ENCODE measurements at places on chromosomes 1 and 21.

GRCh38 chr21:32256873-32257620 is 21.8 kb downstream of the MIS18A start:
- no peak for DNase-seq

DNA sequence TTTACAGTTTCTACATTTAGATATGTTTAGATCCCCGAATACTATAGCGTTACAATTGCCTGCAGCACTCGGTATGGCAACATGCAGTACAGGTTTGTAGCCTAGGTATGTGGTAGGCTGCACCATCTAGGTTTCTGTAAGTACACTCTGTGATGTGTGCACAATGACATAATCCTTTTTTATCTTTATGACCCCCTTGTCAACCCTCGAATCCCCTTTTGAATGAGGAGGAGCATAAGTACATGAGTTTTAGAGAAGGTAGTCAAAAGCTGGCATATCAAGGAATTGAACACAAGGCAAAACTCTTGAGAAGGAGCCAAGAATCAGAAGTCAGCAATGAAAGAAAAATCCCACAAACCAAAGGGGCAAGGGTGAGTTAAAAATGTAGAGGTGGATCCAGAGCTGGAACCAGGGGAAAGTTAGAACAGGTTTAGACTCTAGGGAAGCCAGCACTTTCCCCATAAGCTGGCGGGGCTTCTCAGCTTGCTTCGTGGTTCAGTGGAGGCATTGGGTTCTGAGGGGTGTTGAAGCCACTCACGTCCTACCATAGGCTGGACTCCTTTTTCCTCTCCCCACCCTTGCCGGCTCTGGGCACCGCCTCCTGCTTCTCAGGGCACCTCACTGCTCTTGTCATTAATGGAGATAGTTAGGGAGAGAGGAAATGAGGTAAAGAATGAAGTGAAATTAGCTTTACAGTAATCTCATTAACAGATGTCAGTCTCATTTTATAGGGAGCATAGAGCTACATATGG is 31.3 kb downstream of the OLFML3 start:
- DNase-seq = no peak

- no peak for DNase-seq
Measured at GRCh38 chr1:14761291-14762153, 163.0 kb downstream of the KAZN start.

- no peak for DNase-seq
Measured at GRCh38 chr21:36613059-36613458, 85.9 kb upstream of the SIM2 start.

- no peak for DNase-seq
Measured at GRCh38 chr1:19062258-19063029, 106.0 kb upstream of the IFFO2 start.

GRCh38 chr21:33039536-33039935 is 13.8 kb downstream of the OLIG2 start:
- DNase-seq = no peak

GRCh38 chr1:172484252-172484651 is 40.4 kb upstream of the PIGC start:
- DNase-seq = no peak

- no peak for DNase-seq
Measured at GRCh38 chr21:42176859-42177258, 42.1 kb upstream of the ABCG1 start.

GRCh38 chr1:36594023-36594422 is 111.3 kb upstream of the CSF3R start:
- no peak for DNase-seq

- DNase-seq = no peak
Measured at GRCh38 chr1:40939320-40940059, 40.0 kb upstream of the CTPS1 start.

- DNase-seq = no peak
Measured at GRCh38 chr1:191536791-191537429, 621.4 kb upstream of the RGS18 start.

GRCh38 chr1:76068953-76069561 is 5.5 kb upstream of the ST6GALNAC3 start:
- no peak for DNase-seq

DNA sequence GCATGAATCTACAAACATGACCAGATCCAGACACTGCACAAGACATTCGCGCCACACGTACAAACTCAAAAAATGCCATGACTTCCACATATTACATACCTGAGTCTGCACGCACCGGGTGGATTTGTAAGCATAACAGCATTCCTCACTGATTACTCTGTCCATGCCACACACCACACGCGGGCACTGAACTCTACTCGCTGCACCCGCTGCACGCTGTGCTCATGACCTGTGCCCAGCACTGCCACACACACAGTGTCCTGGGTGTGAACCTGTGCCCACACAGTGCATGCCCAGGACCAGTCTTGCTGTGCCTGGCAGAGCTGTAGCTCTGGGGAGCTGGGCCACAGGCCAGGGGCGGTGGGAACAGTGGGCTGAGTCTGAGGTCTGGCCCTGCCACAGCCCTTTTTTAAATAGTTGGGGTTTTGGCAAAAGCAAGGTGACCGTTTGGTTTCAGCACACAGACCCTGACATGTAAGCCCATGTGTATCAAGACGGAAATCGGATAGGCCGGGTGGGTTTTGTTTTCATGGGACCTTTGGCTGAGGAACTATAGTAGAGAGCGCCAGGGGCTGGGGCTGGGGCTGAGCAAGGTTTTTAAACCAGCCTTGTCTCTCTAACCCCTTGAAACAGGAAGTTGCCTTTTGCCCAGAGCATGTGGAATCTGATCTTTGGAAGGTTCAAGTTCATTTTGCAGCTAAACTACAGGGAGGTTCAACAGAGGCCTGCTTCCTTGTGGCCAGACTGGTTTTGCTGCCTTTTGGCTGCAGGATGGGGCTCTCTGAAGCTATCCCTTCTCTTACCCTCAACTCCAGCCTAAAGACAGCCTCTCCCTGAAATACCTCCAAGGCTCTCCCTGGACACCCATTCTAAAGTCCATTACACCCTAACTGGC is 12.3 kb upstream of the GOLT1A start:
- no peak for DNase-seq

DNA sequence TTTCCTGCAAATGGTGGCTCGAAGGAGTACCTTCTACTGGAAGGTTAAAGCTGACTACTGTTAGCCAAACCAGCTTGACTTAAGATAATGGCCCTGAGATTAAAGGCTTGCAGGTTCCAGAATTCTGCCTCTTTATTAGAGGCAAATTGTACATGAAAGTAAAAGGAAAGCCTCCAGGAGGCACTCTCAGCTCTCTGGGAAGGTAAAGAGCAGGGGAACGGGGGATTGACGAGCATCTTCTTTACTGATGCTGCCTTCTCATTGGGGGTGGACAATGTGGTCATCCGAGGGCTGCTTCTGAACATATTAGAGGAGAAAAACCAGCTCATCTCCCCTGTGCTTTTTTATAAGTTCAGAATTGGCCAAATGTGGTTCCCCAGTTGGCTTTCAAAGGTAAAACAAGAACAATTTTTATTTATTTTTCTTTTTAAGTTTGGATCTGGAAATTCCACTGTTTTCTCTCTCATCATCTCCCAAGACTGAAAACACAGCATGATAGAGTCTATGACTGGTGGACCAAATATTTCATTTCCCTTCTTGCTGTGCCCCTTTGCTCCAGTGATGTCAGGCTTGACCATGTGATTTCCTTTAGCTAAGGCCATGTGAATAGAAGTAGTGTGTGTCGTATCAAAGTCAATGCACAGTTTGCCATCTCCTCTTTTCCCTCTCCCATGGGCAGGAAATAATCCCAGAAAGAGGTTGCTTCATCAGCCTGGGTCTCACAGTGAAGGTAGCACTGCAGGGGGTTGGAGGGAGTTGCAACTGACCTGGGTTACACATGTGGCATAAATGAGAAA is 292.7 kb downstream of the PRDM2 start:
- DNase-seq = no peak

- no peak for DNase-seq
Measured at GRCh38 chr21:33069994-33070743, at the start of gene OLIG1. Gene OLIG1 (plus strand): TSS chr21:33070141. CDS start chr21:33070247, 106 bp downstream.

DNA sequence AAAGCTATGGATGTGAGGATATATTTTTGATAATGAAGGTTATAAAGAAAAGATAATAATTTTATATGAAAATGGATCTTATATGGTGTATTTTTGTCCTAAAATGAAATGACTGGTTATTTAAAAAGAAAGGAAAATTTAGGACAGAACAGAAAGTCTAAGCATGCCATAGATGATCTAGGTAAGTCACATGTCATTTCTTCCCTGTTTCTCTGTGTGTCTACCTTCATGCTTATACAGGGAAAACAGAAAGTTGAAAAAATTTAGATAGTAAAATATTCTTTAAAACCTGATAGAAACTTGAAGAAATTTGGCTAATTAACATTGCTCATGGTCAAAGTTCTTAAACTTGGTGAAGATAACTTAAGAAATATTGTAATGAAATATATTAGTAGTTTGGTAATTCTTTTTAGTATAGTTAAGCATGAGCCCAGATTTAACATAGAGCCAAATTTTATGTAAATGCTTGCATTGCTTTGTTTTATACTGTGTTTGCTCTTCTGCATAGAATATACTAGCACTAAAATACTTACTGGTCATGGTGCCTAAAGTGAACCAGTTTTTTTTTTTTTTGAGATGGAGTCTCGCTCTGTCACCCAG is 12.4 kb upstream of the GBP4 start:
- no peak for DNase-seq

- no peak for DNase-seq
Measured at GRCh38 chr1:186536273-186536890, 75.5 kb upstream of the PDC start.

DNA sequence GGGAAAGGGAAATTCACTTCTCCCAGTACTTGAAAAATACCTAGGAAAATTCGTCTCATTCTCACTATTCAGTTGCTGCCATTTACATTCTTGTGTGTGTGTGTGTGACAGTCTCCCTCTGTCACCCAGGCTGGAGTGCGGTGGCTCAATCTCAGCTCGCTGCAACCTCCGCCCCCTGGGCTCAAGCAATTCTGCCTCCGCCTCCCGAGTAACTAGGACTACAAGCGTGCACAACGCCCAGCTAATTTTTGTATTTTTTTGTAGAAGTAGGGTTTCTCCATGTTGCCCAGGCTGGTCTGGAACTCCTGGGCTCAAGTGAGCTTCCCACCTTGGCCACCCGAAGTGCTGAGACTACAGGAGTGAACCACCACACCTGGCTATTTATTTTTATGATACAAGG is 1.2 kb downstream of the SNAPIN start:
- DNase-seq = no peak

- no peak for DNase-seq
Measured at GRCh38 chr1:42937141-42937696, 21.4 kb downstream of the SLC2A1 start.

DNA sequence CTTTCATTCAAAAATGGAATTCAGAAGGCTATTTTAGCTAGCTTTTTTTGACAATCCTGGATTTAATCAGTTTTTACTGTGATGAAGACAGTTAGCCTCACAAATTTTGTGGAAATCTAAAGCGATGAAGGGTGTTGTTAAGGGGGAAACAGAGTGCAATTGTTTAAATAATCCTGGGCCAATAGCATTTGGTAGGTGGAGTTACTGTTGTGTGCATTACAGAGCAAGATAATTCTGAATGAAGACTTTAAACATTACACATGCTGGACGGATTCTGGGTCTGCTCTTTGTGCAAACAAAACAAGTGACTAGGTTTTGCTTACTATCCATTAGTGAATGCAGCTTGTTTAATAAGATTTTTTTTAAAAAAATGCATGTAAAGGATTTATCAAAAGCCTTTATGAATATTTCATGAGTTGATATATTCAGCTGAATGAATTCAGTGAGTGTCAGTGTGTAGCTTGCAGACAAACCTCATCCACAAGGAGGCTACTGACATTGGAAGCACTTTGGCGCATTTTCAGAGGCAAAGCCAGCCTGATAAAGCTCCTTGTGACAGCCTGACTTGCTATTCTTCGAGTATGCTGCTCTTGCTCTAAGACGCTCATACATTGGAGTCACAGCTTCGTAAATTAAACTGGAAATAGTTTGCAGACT is 199.6 kb downstream of the PDE4B start:
- DNase-seq = no peak

DNA sequence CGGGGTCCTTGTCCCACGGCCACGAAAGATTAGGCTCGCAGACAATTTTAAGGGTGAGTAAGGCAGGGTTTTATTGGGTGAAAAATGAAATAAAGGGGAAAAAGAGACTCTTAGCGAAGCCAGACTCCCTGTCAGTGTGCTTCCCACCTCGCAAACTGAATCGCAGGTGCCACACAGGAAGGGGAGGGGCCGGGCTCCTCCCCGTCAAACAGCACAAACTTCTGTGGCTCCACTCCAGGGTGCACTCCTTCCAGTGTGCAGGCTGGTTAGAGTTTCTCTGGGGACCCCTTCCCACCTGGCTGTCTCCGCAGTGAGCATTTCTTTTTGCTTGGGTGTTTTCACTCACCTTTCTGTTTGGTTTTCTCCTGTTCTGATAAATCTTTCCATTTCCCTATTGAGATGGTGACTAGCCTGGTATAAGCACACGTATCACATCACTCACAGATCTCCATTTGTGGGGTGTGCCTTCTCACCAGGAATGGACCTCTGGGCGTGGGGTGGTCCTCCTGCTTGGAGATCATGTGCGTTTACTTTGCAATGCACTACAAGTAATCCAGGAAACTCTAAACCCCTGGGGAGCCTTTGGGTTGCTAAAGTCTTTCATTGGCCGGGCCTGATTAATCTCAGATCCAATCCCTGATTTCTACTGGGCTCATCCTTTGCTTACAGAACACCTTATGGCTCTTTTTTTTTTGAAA is 37.6 kb upstream of the GALNT2 start:
- DNase-seq = no peak

DNA sequence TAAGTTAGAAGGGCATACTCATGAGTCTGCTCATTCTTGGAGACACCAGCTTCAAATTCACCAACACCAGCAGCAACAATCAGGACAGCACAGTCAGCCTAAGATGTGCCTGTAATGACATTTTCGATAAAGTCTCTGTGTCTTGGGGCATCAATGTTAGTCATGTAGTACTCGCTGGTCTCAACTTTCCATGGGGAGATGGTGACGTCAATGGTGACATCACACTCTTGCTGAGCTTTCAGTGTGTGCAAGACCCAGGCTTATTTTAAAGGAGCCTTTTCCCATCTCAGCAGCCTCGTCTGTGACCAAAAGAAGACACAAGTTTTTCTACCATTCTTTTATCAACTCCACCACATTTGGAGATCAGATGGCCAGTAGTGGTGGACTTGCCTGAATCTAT is 75.5 kb downstream of the SERINC2 start:
- no peak for DNase-seq

DNA sequence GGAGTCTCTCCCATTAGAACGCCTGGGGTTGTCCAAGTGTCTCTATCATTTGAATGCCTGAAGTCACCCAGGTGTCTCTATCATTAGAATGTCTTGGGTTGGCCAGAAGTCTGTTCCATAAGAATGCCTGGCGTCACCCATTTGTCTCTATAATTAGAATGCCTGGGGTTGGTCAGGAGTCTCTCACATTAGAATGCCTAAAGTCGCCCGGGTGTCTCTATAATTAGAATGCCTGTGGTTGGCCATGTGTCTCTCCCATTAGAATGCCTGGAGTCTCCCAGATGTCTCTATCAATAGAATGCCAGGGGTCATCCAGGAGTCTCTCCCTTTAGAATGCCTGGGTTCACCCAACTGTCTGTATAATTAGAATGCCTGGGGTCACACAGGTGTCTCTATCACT is 54.5 kb downstream of the RNF187 start:
- DNase-seq = no peak

GRCh38 chr1:233972563-233972950 is 68.1 kb downstream of the SLC35F3 start:
- DNase-seq = no peak
